Activated CD4-positive, alpha-beta T cell treated with anti-CD3 and anti-CD28 coated beads, Interleukin-2, amount 10 ng/mL, durations not matched to agents 7 days and 5 days (primary cell): ENCODE measurements at places on chromosomes 5 and 9.

DNA sequence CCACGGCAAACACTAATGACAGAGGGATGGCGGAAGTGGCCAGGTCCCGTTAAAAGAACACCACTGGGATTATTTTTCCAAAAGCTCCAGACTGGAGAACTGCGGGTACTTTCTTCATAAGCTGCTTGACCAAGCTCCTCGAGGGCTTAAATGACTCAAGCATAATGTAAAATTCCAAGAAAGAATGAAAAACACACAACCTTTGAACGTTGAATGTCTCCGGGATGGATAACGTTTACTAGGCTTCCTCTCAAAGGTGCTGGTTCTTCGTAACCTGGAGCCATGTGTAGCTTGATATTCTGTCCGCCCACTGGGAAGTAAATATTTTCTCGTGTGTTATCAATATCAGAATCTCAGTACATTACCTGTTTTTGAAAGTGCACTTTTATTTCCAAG, 67.6 kb downstream of the EPB41L4B start:
- no peaks in the 10 kb centered on the region for H3K36me3 ChIP-seq
- peaks cover 13% of the 10 kb centered on the region for H3K27me3 ChIP-seq
- H3K4me1 ChIP-seq = no peaks in the 10 kb centered on the region
- no peak overlapping the region for H3K4me3 ChIP-seq

DNA sequence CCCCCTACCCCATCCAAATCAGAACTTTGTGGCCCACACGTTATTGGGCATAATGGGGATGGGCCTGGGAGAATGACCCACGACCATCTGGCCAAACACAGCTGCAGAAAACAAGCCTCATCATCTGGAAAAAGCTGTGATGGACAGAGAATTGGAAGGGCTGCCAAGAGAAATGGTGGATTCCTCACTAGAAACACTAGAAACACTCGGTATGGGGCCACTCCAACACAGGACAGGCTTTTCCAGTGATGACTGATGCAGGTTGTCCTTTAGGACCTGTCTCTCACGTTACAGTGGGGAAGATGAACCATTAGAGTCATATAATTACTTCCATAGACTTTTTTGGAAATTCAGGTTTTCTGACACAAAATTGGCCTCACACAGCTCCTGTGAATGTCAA, 172.4 kb upstream of the TARS1 start:
- H3K36me3 ChIP-seq = no peaks in the 10 kb centered on the region
- H3K4me1 ChIP-seq = no peaks in the 10 kb centered on the region
- no peak overlapping the region for H3K4me3 ChIP-seq
- no peak overlapping the region for H3K27ac ChIP-seq
- no peak for DNase-seq

- H3K4me1 ChIP-seq = no peaks in the 10 kb centered on the region
- no peak overlapping the region for H3K4me3 ChIP-seq
- H3K27ac ChIP-seq = no peak overlapping the region
- no peaks in the 10 kb centered on the region for H3K36me3 ChIP-seq
- H3K27me3 ChIP-seq = peaks cover 14% of the 10 kb centered on the region
Measured at GRCh38 chr5:115767424-115767823, 49.0 kb downstream of the CDO1 start.

GRCh38 chr5:119537704-119538103, 85.4 kb downstream of the HSD17B4 start:
- no peaks in the 10 kb centered on the region for H3K27me3 ChIP-seq
- H3K4me1 ChIP-seq = no peaks in the 10 kb centered on the region
- H3K36me3 ChIP-seq = peaks cover 4% of the 10 kb centered on the region
- H3K4me3 ChIP-seq = no peak overlapping the region
- no peak overlapping the region for H3K27ac ChIP-seq

DNA sequence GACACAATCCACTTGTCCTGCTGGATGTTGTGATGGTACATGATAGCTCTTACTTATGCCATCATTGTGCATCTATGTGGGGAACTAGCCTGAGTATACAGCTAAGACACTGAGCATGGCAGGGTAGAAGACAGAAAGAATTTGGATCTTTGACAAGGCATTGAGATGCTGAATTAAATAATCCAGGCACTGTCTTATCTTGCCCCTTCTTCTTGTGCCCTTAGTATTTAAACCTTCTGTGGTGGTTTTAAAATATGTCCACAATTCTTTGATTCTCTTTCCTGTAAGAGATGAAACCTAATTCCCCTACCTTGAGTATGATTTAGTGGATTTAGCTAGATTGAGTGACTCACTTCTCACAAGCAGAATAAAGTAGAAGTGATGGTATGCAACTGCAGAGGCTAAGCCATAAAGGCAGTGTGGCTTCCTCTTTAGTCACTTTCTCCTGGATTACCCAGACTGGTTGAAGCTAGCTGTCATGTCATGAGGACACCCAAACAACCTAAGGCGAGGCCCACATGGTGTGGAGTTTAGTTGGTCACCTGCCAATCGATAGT, 174.0 kb upstream of the NREP start:
- no peaks in the 10 kb centered on the region for H3K27me3 ChIP-seq
- H3K27ac ChIP-seq = no peak overlapping the region
- H3K4me3 ChIP-seq = no peak overlapping the region
- no peaks in the 10 kb centered on the region for H3K36me3 ChIP-seq
- H3K4me1 ChIP-seq = no peaks in the 10 kb centered on the region

DNA sequence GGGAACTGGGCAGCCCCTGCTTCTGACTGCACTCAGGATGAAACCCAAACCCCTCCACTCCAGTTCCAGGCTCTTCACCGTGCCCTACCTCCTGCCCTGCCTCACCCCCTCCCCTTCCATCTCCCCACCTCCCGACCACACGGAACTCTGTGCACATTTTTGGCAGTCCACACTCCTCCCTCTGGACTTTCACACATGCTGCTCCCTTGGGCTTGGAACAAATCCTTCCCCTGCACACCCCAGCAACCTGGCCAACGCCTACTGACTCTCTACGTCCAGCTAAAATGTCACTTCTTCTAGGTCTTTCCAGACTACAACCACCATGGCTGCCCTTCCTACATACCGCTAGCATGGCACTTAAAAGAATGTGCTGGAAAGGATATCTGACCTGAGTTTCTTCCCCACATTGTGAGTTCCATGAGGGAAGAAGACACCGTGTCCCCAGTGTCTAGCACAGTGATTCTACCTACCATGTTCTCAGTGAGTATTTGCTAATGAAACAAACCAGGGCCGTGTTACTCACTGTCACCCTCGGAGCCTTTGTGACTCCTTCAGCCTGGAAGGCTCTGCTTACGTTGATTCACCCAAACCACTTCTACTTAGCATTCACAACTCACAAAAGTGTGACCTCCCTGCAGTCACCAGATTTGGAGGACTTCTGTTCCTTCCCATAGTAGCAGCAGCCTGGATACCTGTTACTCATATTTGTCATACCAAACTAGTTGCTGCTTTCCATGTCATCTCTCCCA, 18.7 kb downstream of the RETREG1 start:
- H3K27me3 ChIP-seq = no peaks in the 10 kb centered on the region
- no peak for DNase-seq

- no peaks in the 10 kb centered on the region for H3K36me3 ChIP-seq
- DNase-seq = no peak
- peaks cover 10% of the 10 kb centered on the region for H3K27me3 ChIP-seq
Measured at GRCh38 chr5:157708866-157709265, 22.4 kb upstream of the THG1L start.

GRCh38 chr5:61805101-61805500, 473.0 kb downstream of the ZSWIM6 start:
- no peaks in the 10 kb centered on the region for H3K27me3 ChIP-seq
- H3K36me3 ChIP-seq = no peaks in the 10 kb centered on the region
- no peak overlapping the region for H3K27ac ChIP-seq
- H3K4me3 ChIP-seq = no peak overlapping the region

GRCh38 chr5:137341831-137342230, 157.3 kb downstream of the SPOCK1 start:
- H3K27ac ChIP-seq = no peak overlapping the region
- H3K36me3 ChIP-seq = no peaks in the 10 kb centered on the region
- no peak overlapping the region for H3K4me3 ChIP-seq
- H3K27me3 ChIP-seq = peaks cover 1% of the 10 kb centered on the region

DNA sequence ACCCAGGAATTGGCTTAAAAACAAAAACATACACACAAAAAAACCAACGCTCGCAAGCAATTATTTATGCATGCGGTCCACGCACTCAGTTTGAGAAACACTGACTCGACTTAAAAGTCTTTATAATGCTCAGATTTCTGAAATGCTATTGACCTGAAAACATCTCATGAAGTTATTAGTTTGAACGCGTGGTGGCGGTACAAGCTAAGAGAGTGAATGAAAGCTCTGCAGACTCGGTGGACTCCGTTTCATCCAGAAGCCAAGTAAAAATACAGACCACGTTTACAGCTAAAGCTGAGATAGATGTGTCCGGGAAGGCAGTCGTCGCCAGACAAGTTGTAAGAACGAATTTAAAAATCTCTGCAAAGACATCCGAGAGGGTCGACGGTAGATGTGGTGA, at the start of gene PCDHB6:
TSS of gene PCDHB6 (plus strand) at position 246 of the 400 bp plus-strand sequence. CDS start 201 bp downstream, outside the sequence.
- H3K4me1 ChIP-seq = peaks cover 3% of the 10 kb centered on the region
- H3K4me3 ChIP-seq = peak within 1 kb of the TSS; percentile 35
- H3K27me3 ChIP-seq = peaks cover 16% of the 10 kb centered on the region

GRCh38 chr9:37100327-37100726, 20.0 kb upstream of the ZCCHC7 start:
- peaks cover 6% of the 10 kb centered on the region for H3K4me1 ChIP-seq
- DNase-seq = no peak
- no peaks in the 10 kb centered on the region for H3K27me3 ChIP-seq
- H3K27ac ChIP-seq = no peak overlapping the region
- H3K36me3 ChIP-seq = peaks cover 2% of the 10 kb centered on the region
- no peak overlapping the region for H3K4me3 ChIP-seq

DNA sequence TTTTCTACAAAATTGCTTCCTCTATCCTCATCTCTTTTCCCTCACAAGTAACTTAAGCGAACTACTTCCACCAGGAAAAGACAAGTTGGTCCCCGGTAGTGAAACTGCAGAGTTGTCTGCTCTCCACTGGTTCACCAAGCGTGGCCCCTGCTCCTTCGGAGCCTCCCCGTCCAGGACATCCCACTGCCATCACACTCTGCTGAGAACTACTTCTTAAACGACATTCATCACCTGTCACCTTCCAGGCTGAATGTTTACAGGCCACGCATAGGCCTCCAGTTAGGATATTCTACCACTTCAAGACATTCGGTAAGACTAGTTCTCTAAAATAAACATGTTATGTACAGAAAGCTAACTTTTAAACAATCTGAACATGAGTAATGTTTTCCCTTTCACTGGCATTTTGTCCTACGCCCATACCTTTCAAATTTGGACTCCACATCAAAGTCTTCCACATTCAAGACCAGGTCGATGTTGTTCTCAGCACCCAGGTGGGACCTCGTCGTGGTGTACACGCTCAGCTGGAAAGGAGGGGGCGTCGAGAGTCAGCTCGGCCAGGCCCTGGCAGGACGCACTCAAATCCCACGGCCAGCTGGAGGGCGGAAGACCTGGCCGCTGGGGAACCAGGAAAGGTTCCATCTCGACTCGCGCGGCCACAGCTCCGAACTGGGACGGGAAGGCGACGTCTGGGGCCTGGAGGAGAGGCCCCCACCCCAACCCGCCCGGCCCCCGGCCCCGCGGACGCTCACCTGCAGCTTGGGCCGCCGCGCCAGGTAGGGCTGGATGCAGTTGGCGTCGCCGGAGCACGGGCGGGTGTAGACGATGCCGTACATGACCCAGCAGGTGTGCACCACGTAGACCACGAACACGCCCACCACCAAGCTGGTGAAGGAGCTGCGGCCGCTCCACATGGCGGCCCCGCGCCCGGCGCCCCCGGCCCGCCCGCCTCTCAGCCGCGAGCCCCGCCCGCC, 683 bp downstream of the CLPTM1L start:
- H3K36me3 ChIP-seq = peaks cover 30% of the 10 kb centered on the region
- peak overlapping the region; percentile 84 for H3K27ac ChIP-seq
- peak; percentile 22 for DNase-seq
- H3K27me3 ChIP-seq = no peaks in the 10 kb centered on the region
- H3K4me1 ChIP-seq = peaks cover 29% of the 10 kb centered on the region

DNA sequence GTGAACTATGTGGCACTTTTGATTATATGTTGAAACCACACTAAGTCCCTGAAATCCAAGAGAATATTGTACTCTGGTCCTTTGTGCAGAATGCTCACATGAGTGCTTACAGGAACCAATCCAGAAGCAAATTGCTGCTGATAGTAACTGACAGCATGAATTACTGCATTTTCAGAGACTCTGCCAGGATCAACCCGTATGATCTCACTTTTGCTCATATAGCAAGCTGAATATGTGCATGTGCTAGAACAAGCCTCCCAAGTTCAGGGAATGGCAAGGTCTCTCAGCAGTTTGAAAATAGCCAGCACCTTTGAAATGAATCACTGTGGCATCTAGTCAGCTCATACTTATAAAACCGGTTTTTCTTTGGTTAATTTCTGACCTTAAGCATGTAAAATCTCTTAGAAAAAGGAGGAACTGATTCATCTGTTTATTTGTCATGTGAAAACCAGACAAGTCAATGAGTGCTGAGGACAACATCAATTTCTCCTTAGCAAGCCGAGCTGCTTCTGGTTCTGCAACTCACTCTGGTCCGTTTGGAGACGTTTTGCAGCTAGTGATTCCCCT, 215.7 kb upstream of the ELL2 start:
- H3K36me3 ChIP-seq = no peaks in the 10 kb centered on the region
- H3K4me3 ChIP-seq = no peak overlapping the region
- no peaks in the 10 kb centered on the region for H3K4me1 ChIP-seq
- DNase-seq = no peak

DNA sequence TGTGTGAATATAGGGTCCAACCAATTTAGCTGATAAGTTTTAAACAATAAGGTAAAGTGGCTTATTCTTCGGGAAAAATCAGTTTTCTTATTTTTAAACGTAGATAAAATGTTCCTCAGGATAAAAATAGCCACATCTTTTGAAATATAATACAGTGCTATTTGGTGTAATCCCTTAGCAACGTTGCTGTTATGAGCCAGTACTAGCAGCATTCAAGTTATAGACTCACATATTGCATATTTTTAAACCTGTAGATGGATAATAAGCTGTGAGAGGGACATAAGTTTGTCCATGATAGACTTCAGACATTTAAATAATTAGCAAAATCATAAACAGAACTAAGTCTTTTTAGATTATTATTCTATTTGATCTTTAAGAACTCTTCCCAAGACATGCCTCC, 6.3 kb downstream of the PDE4D start:
- no peak for DNase-seq
- H3K27ac ChIP-seq = no peak overlapping the region
- H3K4me1 ChIP-seq = peaks cover 3% of the 10 kb centered on the region
- H3K36me3 ChIP-seq = no peaks in the 10 kb centered on the region

- DNase-seq = no peak
- no peaks in the 10 kb centered on the region for H3K36me3 ChIP-seq
- H3K27me3 ChIP-seq = no peaks in the 10 kb centered on the region
- no peak overlapping the region for H3K27ac ChIP-seq
- no peaks in the 10 kb centered on the region for H3K4me1 ChIP-seq
- H3K4me3 ChIP-seq = no peak overlapping the region
Measured at GRCh38 chr5:13606051-13606450, 338.4 kb downstream of the DNAH5 start.

DNA sequence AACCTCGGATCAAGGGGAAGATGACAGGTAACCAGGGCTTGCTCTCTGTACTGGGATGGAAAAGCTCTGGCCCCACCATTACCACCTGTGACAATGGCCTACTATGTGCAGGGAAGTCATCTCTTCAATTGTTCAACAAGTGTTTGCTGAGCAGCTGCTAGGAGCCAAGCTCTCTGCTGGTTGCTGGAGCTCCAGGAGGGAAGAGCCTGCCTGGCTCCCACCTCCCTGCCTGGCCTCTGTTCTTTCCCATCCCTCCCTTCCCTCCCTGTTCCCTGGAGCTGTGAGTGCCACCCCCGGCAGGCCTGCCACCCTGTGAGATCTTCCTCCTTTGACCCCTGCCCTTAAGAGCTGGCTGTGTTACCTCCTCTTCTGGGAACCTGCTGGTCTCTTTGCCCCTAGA, 59.7 kb upstream of the IER5L start:
- peak overlapping the region; percentile 92 for H3K27ac ChIP-seq
- H3K36me3 ChIP-seq = peaks cover 17% of the 10 kb centered on the region
- no peaks in the 10 kb centered on the region for H3K27me3 ChIP-seq
- DNase-seq = no peak
- H3K4me1 ChIP-seq = peaks cover 64% of the 10 kb centered on the region
